ENCODE measurements at places on chromosomes 5 and 9. TPM values are rescaled to one million over a fixed set of nuclear protein-coding genes. Genes with fewer than 3 reads are reported as not detected.
A peak's percentile ranks its signal among the peaks of the same experiment; 100 is the strongest.

DNA sequence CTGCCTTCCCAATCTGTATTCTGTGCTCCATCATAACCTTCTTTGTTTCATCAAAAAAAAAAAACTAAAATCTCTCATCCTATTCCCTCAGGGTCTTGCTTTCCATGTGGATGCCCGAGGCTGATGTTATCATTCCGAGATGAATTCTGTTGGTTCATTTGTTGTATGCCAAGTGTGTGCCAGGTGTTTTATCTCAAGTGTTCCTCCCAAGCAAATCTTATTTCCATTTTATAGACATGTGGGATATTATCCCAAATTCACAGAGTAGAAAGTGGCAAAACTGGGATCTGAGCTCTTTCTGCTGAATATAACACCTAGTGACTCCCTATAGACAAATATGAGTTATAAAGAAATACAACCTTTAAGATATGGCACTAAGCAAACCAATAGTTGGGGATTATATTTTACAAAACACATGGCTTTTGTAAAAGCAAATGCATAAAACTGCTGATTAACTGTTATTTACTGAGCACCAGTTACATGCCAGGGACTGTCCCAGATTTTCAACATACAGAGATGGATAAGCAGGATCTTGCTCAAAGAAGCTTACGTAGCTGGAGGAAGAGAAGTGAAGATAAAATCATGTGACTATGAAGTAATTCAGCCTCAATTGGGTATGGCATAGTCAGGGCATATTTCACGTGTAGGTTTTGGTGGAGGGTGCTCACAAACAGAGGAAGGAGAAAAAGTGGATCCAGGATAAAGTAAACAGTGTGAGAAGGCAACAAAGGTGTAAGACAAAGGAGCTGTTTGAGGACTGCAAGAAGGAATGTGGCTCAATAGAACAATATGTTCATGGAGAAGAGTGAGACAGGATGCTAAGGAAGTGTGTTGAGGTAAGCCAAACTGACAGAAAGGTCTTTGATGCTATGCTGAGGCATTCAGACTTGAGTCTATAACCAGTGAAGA lies 143.3 kb upstream of the ADAMTSL1 start:
- no peaks in the 10 kb centered on the region for H3K27me3 ChIP-seq
- no peak for DNase-seq
- no peak overlapping the region for H3K4me3 ChIP-seq
- no peaks in the 10 kb centered on the region for H3K36me3 ChIP-seq

- peaks cover 3% of the 10 kb centered on the region for H3K27me3 ChIP-seq
- no peak overlapping the region for H3K4me3 ChIP-seq
- H3K36me3 ChIP-seq: no peaks in the 10 kb centered on the region
Measured at GRCh38 chr5:146313027-146313426, 25.6 kb upstream of the POU4F3 start.

The CTNND2 gene
- not detected for total RNA-seq

GRCh38 chr5:33997331-33997983 lies 10.4 kb downstream of the AMACR start:
- H3K27me3 ChIP-seq: no peaks in the 10 kb centered on the region
- H3K4me3 ChIP-seq: no peak overlapping the region
- H3K4me1 ChIP-seq: peaks cover 7% of the 10 kb centered on the region
- H3K36me3 ChIP-seq: peaks cover 3% of the 10 kb centered on the region
- peak overlapping the region; percentile 46 for H3K27ac ChIP-seq

- no peaks in the 10 kb centered on the region for H3K36me3 ChIP-seq
- no peaks in the 10 kb centered on the region for H3K4me1 ChIP-seq
- H3K27ac ChIP-seq: no peak overlapping the region
- no peak overlapping the region for H3K4me3 ChIP-seq
Measured at GRCh38 chr5:8491254-8491653, 622.3 kb downstream of the MTRR start.

DNA sequence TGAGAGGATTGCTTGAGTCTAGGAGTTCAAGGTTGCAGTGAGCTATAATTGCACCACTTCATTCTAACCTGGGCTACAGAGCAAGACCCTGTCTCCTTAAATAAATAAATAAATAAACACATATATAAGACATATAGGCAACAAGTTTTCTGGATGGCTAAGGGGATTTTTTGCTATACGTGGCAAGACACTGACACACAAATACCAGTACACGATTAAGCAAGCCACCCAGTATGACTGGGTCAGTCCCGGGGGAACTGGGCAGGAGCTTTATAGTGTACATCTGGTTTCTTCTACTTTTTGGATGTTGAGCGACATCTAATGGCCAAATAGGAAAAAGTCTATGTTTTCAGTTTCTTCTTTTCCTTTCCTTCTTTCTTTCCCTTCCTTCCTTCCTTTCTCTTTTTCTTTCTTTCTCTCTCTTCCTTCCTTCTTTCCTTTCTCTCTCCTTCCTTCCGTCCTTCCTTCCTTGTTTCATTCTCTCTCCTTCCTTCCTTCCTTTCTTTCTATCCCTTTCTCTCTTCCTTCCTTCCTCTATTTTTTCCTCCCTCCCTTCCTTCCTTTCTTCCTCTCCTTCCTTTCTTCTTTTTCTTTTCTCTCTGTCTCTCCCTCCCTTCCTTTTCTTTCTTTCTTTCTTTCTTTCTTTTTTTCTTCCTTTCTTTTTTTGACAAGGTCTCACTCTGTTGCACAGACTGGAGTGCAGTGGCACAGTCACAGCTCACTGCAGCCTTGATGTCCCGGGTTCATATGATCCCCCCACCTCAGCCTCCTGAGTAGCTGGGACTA lies 47.0 kb upstream of the PLIN2 start:
- peak; percentile 92 for DNase-seq
- H3K36me3 ChIP-seq: no peaks in the 10 kb centered on the region
- no peaks in the 10 kb centered on the region for H3K27me3 ChIP-seq
- H3K4me3 ChIP-seq: peak overlapping the region; percentile 3
- H3K4me1 ChIP-seq: peaks cover 6% of the 10 kb centered on the region

The GPX3 gene
- total RNA-seq: 8.8 TPM

The LCN9 gene
- not detected for total RNA-seq

DNA sequence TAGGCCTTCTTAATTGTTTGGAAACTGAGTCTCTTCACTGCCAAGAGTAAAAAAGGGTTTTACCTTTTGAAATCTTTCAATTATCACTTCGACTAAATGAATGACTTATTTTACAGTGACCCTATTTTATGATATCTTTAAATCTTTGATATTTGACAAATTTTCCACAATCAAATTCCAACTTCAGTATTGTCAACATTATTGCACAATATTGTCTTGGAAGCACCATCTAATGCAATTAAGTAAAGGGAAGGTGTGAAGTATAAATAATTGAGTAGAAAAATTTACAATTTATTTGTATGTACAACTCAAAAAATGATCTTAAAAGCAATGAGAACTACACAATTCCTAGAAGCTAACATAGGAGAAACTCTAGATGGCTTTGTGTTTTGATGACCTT lies 49.2 kb downstream of the GABRA6 start:
- no peak overlapping the region for H3K4me3 ChIP-seq
- no peak for DNase-seq

DNA sequence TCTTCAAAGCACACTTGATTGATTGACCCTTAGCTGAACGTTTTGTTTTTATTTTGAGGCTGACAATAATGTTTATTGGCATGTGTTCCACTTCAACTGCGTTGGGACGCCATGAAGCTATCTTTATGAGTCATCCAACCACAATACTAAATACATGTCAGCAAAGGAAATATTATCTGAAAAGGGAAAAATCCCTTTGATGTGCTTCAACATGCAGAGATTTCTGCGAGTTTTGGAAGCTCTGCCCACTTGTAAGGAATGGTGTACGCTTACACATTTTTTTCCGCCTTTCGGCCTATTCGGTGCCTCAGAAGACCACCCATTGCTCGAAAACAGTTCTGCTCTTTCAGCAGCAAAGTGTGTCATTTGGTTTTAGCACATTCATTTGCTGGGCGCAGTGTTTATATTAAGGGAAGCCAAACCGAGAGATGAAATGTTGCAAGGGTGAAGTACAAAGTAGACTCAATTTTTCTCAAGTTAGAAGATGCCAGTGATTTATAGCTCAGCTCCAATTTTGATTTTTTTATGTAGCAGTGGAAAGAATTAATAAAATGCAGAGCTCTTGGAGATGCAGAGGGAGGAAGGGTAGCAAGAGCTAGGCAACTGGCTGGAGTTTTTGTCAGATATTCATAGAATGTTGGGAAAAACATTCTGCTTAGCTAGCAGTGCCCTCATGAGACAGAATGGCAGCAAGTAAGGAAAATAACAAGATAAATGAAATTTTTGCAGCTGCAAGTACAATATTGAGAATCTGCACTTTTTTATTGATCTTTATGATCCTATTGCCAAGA lies 68.9 kb downstream of the PRDM6 start:
- no peak for DNase-seq
- H3K27ac ChIP-seq: no peak overlapping the region
- peaks cover 21% of the 10 kb centered on the region for H3K4me1 ChIP-seq
- H3K4me3 ChIP-seq: peak overlapping the region; percentile 27
- H3K27me3 ChIP-seq: peaks cover 16% of the 10 kb centered on the region

DNA sequence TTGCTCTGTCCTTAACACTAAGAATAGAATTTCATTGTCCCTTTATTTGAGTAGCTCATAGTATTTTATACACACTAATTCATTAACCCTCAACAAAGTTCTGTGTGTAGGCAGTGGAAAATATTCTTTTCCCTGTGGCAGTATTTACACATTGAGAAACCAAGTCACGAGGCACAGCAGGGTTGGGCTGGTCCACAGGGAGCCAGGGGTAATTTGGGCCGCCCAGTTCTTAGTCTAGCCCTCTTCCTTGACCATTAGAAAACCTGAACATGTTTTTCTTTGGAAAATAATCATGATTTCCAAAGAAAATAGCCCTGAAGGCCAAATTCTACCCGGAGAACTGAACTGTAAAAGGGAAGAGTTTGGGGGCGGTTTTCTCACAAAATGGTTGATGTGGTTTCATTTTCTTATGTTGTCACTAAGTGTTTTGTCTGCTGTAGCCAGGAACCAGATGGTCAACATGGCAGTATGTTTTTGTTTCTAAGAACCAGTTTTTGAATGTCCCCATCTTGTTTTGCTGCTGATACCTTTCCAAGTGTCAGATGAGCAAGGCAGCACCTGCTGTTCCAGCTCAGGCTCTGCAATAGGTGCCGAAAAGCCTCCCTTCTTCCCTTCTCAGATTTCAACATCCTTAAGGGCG lies 29.6 kb downstream of the ARHGEF28 start:
- H3K27me3 ChIP-seq: no peaks in the 10 kb centered on the region
- no peak for DNase-seq
- no peaks in the 10 kb centered on the region for H3K36me3 ChIP-seq
- H3K27ac ChIP-seq: no peak overlapping the region
- peaks cover 13% of the 10 kb centered on the region for H3K4me1 ChIP-seq

DNA sequence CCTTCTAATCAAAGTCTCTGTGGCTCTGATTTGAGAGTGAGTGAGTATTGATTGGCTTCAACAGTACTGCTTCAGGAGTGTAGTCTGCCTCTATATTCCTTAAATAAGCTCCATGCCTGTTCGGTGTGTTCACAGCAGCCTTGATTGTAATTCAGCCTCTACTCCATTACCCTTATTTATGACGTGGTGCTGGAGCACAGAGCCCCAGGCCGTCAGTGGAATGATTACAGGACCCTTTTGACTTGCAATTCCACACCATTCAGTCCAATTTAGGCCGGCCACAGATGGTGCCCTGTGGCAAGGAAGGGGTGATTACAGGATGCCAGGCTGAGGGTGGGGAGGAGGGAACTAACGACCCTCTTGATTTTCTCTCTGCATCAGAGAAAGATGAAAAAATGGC lies 110.3 kb downstream of the ASTN2 start:
- H3K36me3 ChIP-seq: no peaks in the 10 kb centered on the region
- H3K27ac ChIP-seq: no peak overlapping the region
- no peak overlapping the region for H3K4me3 ChIP-seq
- DNase-seq: no peak

The STXBP1 gene
- total RNA-seq: 23.0 TPM

The F2RL1 gene
- total RNA-seq: 5.3 TPM

DNA sequence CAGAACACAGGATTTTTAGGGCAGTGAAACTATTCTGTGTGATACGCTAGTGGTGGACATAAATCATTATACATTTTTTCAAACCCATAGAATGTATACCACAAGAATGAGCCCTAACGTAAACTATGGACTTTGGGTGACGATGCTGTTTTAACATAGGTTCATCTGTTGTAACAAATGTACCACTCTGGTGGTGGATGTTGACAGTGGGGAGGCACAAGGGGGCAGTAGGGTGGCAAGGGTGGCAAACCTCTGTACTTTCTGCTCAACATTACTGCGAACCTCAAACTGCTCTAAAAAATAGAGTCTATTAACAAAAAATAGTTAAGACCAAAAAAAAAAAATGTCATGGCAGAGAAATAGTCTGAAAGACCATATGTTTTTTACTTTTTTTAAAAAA lies 9.1 kb upstream of the MVB12B start:
- H3K4me3 ChIP-seq: no peak overlapping the region
- H3K4me1 ChIP-seq: no peaks in the 10 kb centered on the region
- H3K27ac ChIP-seq: no peak overlapping the region
- no peak for DNase-seq

GRCh38 chr9:120100595-120100994 lies 479.4 kb downstream of the CDK5RAP2 start:
- no peak overlapping the region for H3K27ac ChIP-seq
- no peaks in the 10 kb centered on the region for H3K36me3 ChIP-seq
- no peaks in the 10 kb centered on the region for H3K4me1 ChIP-seq
- no peak overlapping the region for H3K4me3 ChIP-seq
- DNase-seq: no peak

- no peak for DNase-seq
- H3K27ac ChIP-seq: no peak overlapping the region
- no peaks in the 10 kb centered on the region for H3K36me3 ChIP-seq
- H3K4me3 ChIP-seq: no peak overlapping the region
- H3K4me1 ChIP-seq: peaks cover 49% of the 10 kb centered on the region
- H3K27me3 ChIP-seq: no peaks in the 10 kb centered on the region
Measured at GRCh38 chr9:15738011-15738410, 185.2 kb downstream of the CCDC171 start.

The SPATA9 gene
- total RNA-seq: 1.2 TPM

Measured in osteoblast (primary cell).